Posterior cingulate gyrus (tissue), 11 donors: ENCODE measurements at places on chromosomes 2 and 18.

DNA sequence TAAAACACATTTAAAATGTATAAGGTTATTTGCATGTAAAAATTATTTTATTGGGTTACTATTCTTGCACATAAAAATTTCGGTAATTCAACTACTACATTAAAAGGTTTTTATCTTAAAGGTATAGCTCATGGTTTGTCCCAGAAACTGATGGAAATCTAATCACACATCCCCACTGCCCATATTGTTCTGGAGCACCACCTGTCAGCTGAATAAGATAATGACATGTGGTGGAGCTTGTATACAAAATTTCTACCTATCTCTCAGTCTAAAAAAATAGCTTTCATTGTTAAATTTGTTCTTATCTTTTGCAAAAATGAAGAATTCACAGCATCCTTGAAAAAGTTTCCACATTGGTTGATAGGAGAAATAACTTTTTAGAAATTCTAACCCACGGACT is 18.3 kb downstream of the ERBB4 start:
- no peak for DNase-seq

- DNase-seq = no peak
Measured at GRCh38 chr2:15107137-15107536, 454.0 kb downstream of the NBAS start.

GRCh38 chr2:209565896-209566582 is 142.2 kb downstream of the MAP2 start:
- DNase-seq = no peak

GRCh38 chr2:123566291-123566946 is 458.7 kb upstream of the CNTNAP5 start:
- no peak for DNase-seq

DNA sequence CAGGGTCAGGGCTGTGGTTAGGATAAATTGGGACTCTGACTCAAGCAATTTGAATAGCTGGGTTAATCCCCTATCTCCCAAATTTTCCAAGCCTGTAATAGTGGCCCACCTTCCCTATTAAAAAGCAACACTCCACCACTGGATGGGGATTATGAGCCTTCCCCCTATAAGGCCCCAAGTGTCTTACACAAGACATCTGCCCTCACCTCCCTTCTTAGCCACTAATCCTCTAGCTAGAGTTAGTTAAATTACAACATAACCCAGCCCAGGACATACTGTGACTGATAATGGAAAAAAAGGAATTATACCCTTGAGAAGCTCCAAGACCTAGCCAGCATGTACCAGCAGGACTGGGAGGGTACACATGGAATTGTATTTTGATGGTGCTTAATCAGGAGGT is 190.4 kb downstream of the NRP2 start:
- DNase-seq = no peak

DNA sequence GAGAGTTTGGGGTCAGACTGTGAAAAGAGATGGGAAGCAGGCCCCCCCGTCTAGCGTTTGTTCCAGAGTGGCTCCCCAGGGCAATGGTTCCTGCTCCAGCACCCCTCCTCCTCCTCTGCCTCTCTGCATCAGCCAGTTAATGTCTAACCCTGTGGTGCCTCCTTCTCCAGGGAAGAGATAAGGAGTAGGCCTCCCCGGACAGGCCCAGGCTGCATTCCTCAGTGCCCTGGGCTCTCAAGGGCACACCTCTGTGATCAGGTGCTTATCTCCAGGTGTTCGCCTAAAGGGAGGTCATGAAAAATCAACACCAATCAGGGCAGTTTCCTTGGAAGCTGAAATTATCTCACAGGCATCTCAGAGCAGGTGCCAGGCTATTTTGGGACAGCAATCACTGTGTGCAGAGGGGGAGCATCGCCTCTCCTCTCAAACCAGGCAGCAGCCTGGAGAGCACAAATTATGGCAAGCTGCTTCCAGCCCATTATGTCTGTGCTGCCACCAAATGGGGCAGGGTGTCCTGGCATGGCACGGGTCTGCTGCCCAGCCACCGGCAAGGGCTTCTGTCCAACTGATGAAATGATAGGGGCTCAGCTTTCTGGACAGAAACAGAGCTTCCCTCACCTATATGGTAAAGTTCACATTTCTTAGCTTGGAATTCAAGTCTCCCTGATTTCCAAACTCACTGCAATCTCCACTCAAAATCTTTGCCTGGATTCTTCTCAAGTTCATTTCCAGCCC is 255.8 kb upstream of the SLC14A2 start:
- peak; percentile 84 for DNase-seq

GRCh38 chr2:203869223-203870042 is 1.9 kb downstream of the CTLA4 start:
- DNase-seq = no peak

DNA sequence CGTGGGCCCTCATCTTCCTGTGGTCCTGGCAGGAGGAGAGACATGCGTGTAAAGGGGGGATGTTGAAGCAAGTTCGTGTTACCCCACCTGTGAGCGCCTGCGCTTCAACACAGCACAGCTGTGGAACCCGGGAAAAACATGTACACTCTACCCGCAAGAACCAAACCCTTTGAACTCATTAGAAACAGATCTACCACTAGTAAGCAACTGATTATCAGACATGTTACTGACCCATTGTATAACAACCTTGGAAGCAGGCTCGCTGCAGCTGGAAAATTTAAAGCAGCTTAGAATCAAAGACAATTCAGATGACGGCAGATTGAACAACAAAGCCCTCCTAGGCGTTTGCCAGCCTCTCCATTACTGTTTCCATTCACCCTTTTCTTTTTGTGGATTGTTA is 771.7 kb upstream of the SALL3 start:
- DNase-seq = no peak

GRCh38 chr2:239024226-239024625 is 176.3 kb downstream of the TWIST2 start:
- no peak for DNase-seq

GRCh38 chr2:11642972-11643371 is 27.0 kb downstream of the NTSR2 start:
- DNase-seq = no peak

DNA sequence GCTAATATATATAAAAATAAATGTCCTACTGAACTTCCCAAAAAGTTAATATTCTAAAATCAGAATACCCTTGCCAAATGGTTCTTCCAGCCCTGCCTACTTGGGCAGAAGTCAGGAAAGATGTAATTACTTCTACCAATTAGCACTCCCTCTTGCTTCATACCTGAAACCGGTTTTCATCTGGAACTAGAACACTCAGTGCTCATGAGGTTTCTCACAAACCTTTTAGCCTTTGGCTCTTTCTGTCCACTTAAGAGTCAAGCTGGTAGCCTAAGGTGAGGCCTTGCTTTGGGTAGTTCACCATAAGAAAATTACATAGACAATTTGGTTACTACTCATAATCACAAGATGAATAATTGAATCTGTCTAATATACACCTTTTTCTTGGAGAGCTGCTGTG is 4.1 kb downstream of the DSG3 start:
- DNase-seq = no peak

- no peak for DNase-seq
Measured at GRCh38 chr18:79645291-79645983, 34.2 kb upstream of the CTDP1 start.

GRCh38 chr2:72316774-72317173 is 169.1 kb upstream of the CYP26B1 start:
- no peak for DNase-seq

- DNase-seq = peak; percentile 79
Measured at GRCh38 chr18:79784965-79785770, 12.6 kb upstream of the KCNG2 start.
